ENCODE measurements at places on chromosomes 4 and X.

DNA sequence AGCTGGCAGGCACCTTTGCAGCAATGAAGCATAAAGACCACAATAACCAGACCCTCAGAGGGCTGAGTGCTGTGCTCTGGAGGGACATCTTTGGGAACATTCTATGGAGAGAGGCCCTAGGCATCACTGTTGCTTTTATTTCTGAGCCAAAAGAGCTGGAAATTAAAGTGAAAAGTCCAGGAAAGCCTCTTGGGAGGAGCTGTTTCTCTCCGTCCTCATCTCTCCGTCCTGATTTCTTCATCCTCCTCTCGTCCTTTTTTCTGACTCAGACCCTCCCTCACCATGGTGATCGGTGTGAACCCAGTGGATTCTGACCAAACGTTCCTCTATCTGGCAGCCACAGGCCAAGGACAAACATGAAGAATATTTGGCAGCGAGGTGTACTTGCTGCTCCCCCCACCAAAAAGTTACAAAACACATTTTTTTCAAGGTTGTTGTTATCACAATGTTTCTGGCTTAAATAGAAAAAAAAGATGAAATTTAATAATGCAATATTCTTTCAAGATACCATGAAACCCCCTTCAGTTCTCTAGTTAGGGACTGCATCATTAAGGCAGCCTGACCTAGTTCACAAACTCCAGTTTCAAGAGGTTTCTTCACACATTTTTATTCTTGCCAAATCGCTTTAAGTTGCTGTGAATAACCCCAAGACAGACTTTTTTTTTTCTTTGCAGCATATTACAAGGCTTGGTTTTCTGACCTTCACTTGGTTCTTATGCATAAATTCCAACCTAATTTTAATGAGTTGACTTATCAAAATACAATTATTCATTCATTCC, 80.2 kb downstream of the SCD5 start:
- no peak for DNase-seq

DNA sequence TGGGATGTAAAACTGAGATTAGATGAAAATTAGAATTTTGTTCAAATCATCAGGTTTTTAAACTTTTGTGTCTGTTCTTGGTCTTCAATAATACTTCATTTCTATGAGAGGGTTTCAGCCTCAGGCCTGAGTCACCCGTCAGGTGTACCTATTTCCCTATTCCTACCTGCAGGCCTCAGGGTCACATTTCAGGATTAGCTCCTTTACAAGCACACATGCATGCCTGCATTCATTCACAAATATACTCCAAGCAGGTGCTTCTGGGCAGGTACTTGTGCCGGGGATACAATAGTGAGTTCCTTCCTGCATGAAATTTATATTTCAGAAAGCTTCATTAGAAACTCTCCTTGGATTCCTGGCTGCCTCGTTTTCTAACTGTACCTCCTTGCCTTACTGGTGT, 114.9 kb downstream of the SHISA3 start:
- no peak for DNase-seq

DNA sequence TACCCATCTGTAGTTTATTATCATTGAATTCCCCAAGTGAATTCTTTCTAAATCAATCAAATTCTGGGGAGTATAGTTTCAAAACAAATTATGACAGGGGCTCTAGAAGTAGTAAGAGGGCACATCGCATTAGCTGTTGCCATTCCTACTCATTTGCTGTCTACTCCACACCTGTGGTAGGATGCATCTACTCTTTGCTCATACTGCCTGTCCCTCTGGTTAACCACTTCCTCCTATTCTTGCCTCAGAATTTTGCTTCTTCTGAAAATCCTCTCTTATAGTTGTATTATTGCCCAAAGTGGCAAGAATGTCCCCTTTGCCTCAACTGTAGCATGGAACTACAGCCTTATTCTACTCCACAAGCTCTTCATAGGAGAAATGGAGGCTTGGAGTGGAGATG, 12.7 kb upstream of the DGKK start:
- DNase-seq: no peak

DNA sequence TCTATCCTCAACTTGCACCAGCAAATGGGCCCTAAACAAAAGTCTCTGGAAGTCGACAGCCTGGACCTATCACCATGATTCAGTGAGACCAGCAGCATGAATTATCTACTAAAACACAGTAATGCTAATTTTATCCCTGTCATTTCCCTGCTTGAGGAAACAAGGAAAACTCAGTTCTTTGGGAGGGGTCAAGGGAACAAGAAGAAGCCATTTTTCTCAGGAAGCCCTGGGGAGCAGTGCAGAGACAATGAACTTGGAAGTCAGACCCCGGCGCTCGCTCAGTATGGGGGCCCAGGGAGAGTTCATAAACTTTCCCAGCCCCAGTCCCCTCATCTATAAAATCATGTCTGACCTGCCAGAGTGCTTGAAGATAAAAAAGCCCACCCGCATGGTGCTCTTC, 50.4 kb downstream of the DCTD start:
- DNase-seq: no peak

DNA sequence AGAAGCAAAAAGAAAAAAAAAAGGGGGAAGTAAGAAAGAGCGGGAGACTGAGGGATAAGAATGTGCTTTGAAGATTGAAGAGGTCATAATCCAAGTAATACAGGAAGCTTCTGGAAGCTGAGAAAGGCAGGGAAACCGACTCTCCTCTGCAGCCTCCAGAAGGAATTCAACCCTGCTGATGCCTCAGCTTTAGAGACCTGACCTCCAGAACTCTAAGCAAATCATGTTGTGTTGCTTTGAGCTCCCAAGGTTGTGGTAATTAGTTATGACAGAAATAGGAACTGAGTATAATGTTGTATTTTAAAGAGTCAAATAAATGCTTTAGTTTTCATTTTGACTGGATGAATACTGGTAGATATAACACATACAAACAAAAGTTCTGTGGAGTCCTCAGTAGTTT, 48.0 kb upstream of the FAT1 start:
- DNase-seq: no peak

DNA sequence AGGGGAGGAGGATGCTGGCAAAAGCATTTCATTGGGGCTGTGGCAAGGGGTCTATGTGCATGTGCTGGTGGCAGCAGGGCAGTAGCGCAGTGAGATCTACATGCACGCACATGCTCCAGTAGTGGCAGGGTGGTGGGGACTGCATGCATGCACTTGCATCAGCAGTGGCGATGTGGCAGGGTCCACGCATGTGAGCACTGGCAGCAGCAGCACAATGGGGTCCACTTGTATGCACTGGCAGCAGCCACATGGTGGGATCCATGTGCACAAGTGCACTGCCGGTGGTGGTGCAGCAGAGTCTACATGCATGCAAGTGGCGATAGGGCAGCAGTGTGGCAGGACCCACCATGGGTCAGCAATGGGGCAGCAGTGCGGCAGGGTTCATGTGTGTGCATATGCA, 233.1 kb downstream of the THOC2 start:
- DNase-seq: no peak

GRCh38 chr4:168151327-168151726, 59.0 kb downstream of the ANXA10 start:
- DNase-seq: no peak

- no peak for DNase-seq
These were observed 48.5 kb downstream of the FSTL5 start for GRCh38 chr4:162115333-162115732.

GRCh38 chr4:3835527-3836405, 69.6 kb downstream of the ADRA2C start:
- DNase-seq: no peak

DNA sequence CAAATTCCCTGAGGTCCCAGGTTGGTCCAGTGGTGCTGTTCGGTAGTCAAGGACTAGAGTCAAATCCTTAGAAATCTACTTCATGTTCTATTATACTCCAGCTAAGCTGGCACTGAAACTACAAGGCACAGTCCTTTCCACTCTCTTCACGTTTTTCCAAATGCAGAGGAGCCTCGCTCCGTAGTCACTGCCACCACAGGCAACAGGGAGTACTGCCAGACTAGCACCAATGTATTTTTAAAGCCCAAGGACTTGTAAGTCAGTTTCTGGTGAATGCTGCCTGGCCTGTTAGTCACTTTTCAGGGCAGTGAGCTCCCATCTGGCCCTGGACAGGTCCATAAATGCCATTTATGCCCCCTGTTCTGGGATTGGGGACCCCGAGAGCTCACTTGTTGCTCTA, 323.5 kb downstream of the FAM47A start:
- no peak for DNase-seq

DNA sequence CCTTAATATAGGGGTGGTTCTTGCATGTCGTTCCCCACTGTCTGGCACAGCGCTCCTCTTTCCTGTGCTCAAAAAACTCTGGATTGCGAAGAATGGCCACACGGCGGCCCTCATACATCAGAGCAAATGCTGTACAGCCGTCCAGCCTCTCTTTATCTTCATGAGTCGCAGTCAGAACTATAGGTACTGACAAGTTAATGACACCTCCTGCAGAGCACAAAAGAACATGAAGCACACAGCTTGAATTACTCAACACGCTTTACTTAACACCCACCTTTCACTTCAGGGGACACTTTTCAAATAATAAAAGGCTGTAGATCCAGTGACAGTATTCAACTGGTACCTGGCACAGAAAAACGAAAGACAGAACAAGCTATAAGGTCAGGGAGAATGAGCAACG, 65.3 kb downstream of the PAPSS1 start:
- no peak for DNase-seq

DNA sequence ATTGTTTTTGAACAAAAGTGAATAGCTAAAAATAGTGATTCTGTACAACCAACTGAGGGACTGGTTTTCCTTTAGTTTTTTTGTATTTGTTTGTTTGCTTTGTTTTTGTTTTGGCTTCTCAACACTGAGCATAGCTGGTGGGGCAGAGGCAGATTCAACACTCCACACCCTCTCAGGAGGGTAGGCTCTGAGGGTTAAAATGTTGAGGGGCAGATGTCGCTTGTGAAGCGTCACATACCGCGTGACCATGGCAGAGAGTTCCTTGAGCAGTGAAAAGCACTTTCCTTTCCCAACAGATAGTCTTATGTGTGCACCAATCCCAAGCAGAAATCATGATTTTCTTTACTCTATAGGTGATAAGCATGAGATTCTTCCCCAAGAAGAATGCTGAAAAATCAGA, 155.0 kb downstream of the PALLD start:
- DNase-seq: no peak

DNA sequence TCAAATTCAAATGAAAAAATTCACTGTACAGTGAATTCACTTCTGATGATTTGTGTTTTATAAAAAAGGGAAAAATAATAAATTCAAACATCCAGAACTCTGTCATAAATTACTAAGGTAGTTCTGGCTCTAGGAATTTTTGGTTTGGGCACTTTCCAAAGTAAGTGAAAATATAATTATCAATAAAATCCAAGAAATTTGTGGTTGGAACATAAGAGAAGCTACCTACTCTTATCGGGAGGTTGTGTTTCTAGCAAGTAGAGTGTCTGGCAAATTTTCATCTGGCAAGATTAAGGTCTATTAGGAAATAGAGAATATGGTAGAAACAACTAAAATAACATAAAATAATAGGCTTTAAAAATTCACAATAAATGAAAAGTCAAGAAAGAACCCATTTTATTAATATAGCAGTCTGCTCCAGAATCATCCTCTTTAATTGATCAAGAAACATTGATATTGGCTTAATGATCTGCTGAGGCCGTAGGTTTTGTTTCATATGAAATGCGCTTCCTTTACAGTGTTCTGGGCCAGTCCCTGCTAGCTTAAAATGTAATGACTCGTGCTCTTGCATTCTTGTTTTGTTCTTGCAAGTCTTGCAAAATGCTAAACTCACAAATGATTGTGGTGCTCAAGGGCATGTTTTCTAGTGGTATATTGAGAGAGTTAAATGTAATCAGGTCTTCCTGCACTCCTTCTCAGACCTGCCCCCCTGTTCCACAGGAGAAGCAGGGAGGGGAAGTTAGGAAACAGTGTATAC, 331.4 kb downstream of the RAPGEF2 start:
- no peak for DNase-seq

DNA sequence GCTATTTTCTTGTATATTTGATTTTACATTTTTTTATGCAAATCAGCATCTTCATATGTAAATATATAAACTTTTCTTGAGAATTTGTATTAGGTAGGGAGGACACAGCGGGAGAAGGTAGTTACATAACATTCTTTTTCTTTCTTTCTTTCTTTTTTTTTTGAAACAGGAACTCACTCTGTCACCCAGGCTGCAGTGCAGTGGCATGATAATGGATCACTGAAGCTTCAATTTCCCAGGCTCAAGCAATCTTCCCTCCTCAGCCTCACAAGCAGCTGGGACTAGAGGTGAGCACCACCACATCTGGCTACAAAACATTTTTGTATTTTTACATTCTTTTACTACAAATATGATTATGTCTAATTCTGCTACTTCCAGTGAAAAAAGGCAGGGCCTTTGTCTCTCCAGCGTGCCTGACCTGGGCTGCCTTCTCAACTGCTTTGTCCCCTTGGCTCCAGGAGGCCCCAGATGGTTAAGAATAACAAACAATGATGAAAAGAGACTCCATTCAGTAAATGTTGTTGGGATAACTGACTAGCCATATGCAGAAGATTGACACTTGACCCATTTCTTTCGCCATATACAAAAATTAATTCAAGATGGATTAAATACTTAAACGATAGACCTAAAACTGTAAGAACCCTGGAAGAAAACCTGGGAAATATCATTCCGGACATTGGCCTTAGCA, 46.5 kb upstream of the FAT4 start:
- DNase-seq: no peak

- DNase-seq: no peak
These were observed 157.3 kb downstream of the RRAGB start for GRCh38 chrX:55874807-55875206.

DNA sequence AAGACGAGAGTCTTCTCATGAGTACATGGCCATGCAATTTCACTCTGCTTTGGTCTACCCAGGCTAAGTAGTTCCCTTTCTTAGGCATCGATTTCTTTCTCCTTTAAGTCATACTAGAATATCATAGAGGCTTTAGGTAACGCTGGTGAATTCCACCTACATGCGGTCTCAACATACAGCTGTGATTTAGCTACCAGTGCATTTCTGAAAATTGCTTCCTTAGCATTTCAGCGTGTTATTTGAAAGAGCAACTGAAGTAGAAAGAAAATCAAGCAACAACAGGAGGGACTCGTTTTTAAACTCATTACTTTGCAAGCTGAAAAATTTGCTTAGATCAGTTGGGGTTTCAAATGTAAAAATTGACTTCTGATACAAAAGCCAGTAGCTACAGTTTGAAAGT, 48.1 kb upstream of the RASGEF1B start:
- DNase-seq: no peak

DNA sequence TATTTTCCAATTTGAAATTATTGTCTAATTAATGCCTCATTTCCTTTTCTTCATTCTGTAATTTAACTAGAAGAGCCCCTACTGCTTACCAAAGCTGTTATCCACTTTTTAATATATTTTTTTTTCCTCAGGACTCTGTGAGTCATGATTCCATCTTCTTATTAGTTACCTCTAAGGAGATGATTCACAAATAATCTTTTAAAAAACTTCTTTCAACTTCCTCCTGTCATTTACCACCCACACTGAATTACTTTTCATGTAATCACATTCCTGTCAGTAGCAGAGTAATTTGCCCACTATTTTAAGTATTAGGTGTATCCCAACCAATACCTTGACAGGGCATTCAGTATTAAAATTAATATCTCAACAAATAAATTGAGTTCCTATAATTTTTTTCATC, 470.9 kb upstream of the ADGRL3 start:
- no peak for DNase-seq

GRCh38 chr4:56976283-56976836, 1.0 kb downstream of the NOA1 start:
- DNase-seq: peak; percentile 4
